ENCODE measurements at places on chromosomes 16 and 17.

- DNase-seq: no peak
Observed at GRCh38 chr16:8675183-8676159, 1.1 kb downstream of the ABAT start.

DNA sequence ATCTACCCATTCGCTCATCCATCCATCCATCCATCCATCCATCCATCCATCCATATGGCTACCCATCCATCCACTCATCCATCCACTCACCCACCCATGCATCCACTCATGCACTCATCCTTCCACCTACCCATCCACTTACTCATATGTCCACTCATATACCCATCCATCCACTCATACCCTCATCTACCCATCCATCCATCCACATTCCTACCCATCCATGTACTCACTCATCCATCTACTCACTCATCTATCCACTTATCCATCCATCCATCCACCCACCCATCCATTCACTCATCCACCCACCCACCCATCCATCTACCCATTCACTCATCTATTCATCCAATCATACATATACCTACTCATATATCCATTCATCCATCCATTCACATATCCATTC is 112.0 kb downstream of the RBFOX3 start:
- no peak for DNase-seq

DNA sequence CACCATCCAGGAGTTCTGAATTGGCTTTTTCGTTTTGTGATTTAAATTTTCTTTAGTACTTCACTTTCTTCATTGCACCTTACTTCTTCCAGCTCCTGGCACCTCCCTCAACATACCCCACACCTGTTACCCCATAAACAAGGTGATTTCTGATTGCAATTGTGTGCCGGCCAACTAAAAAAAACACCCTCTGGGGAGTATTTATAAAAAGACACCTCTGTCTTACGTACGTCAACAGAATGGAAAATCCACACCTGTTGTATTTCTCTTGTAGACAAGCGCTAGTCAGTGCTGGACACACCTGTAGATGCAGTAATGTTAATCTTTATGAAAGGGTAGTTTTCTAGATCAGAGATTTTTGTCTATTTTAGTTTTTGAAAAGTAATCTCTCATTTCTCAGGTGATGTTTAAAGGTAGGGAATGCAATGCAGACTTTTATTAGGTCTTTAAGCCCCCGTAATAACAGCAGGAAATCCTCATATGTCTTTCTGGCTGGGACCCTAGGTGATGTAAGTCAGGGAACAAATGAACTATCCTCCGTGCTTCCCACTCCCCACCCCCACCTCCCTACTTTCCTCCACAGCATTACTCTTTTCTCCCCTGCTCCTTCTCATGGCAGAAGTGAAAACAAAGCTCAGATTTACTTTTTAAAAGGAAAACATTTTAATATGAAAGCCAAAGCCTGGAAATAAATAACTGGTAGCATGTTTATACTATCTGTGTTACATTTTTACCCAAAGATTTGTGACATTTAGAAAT is 4.2 kb downstream of the MSI2 start:
- DNase-seq: no peak

DNA sequence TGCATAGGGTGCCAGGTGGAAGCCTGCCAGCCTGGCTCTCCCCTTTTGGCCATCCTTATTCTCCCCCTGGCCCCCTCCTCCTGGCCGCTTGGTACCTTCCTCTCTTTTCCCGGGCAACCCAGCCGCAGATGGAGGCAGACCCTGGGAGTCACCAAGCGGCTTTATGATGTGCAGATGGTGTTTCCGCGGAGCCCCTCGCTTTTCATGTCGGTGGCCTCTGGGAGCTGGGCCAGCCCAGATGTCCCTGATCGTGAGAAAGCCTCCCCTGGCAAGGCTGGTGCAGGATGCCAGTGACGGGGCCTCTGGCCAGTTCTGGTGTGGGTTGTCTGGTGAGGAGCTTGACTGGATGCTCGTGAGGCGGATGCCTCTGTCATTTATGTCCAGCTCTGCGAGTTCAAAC is 18.0 kb upstream of the BRD7 start:
- no peak for DNase-seq

- no peak for DNase-seq
Observed at GRCh38 chr17:35612924-35613521, 25.9 kb downstream of the AP2B1 start.

DNA sequence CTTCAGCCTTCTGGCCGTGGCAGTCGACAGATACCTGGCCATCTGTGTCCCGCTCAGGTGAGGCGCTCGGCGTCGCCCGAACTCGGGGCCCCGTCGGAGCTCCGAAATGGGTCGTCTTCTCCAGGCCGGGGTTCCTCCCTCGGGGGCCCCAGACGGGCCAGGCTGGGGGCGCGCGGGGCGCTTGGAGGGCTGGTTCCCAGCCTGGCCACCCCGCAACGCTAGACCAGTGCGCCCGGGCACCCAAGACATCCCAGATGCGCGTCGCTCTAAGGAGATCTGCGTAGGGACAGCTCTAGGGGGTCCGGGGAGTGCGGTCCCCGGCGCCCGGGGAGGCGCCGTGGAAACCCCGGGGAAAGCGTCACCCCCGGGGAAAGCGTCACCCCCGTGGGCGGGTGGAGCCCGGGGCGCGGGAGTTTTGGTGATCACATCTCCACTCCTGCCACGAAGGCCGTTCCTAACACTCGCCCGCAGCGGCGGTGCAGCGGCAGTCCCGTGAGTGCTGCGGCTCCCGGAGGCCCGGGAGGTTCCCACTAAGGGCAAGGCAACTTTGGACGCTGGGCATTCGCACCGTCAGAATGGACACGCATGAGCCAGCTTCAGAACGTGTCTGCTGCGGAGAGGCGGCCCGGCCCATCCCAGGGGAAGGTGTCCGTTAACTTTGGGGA is 729 bp downstream of the ADORA2B start:
- DNase-seq: no peak

DNA sequence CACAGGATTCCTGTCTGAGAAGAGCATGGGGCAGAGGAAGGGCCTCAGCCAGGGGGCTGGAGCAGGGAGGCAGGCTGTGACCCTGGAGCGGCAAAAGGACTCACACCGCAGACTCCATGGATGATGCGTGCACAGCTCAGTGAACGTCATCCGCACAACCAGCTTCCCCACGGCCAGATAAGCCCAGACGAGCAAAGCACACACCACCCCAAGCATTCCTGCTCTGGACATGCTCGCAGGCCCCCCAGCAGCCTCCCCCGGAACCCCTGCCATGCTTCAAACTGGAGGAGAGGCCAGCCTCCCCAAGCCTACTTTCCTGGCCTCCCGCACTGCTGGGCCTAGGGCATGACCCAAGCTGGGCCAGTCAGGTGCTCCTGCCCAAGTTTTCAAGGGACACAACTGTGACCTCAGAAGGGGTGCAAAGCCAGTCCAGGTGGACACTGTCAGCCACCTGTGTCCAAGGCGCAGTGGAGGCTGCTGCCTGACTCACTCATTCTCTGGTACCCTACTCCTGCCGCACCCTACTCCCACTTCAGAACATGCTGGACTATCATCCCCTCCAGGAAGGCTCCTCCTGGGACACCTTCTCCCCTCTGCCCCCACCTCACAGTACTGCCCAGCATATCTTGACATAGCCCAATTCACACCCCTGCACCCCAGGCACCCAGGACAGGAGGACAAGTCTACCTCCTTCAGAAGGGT is 4.8 kb downstream of the BCAR1 start:
- DNase-seq: no peak

GRCh38 chr17:13776027-13776551 is 174.4 kb upstream of the HS3ST3A1 start:
- no peak for DNase-seq

DNA sequence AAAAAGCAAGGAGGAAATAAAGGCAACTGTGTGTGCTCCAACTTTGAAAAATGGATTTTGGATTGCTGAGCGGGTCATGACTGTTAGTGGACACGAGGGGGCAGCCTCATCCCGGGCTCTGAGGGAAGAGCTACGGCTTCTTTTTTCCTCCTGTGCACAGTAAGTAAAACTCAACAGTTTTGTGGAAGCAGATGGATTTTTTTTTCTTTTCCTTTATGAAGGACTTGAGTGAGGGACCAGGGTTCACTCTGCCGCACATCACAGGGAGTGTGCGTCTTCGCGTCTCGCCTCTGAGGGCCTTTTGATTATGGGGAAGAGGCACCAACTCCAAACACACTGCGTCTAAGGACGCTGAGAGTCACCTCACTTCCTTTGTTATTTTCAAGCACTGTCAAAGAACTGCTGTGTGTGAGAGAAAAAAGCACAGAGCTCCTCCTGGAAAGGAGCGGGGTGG is 80.3 kb upstream of the GOT2 start:
- no peak for DNase-seq

- no peak for DNase-seq
Observed at GRCh38 chr16:89442588-89442987, 47.8 kb downstream of the ANKRD11 start.

- DNase-seq: no peak
Observed at GRCh38 chr16:11379420-11379819, 34.2 kb downstream of the RMI2 start.

Measured in right atrium auricular region (tissue), 2 donors.